ENCODE measurements at places on chromosomes 2 and 18.

GRCh38 chr2:136116151-136116812 is 1.7 kb downstream of the CXCR4 start:
- no peak for DNase-seq

- no peak for DNase-seq
These were observed 45.0 kb downstream of the FAP start for GRCh38 chr2:162198239-162198638.

DNA sequence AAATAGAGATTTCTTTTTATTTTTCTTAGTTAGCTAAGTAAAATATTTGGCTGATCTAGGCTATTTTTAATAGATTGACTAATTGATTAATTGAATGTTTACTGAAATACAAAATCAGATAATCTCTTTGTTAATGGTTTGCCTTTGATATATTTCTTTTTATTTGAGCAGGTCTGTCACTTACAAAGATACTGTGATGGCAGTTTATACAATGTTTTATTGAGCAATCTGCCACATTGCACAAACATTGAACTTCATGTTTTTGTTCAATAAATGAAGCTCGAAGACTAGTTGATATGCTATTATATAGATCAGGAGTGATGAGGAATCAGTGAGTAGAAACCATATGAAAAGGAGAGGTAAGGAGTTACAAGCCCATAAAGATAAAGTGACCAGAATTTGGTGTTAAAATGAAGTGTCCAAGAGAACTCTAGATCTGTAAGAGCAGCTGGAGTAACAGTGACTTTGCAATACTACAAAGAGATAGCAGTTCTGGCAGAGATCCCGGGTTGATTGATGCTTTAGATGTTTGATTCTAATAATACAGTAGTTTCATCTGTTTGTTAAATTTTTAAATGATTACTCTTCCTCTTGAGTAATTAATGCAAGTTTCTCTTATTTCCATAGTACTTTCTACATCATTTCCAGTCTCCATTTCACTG is 574.2 kb downstream of the CCDC85A start:
- no peak for DNase-seq

DNA sequence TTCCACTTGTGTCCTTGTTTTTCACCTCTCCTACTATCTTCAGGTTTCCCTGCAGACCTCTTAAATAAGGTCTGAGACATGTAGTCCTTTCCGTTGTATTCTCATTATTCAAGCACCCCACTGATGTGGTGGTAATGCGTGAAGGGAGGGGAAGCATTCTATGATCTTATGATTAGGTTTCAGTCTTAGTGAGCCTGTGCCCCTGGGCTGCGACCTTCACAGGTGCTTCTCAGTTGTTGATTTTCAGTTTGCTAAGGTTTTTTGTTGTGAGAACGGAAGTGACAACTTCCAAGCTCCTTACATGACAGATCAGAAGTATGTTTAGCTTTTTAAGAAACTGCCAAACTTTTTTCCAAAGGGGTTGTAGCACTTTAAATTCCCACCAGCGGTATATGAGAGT is 41.3 kb downstream of the VPS54 start:
- DNase-seq, result no peak

DNA sequence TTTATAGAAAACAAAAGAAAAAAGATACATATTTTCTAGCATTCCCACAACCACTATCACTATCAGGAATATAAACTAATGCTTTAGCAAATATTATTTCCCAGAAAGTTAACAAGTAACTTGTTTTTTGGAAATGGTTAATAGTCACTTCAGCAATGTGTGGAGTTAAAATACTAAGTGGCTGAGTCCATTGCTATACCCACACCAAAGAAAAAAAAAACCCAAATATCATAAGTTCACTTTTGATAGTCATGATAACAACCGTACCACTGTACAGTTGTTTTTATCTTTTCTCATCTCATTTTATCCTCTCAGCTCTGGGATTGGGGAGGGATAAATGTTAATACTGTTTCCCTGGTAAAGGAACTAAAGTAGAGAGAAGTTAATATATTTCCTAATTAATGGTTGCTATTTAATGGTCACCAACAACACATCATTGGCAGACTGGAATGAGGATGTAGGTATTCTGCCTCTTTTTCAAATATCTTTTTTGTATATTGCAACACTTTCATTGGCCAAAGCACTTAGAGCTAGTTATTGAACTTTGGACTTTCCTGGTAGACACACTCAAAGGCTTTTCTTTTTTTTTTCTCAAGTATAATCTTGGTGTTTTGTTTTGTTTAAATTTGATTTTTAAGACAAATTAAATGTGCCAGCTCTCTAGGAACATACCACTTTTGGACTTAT is 18.4 kb upstream of the KANSL1L start:
- no peak for DNase-seq

GRCh38 chr2:151946899-151947812 is 118.9 kb upstream of the ARL5A start:
- DNase-seq, result no peak

GRCh38 chr2:102439065-102439695 is 16.2 kb downstream of the IL18RAP start:
- peak; percentile 63 for DNase-seq

DNA sequence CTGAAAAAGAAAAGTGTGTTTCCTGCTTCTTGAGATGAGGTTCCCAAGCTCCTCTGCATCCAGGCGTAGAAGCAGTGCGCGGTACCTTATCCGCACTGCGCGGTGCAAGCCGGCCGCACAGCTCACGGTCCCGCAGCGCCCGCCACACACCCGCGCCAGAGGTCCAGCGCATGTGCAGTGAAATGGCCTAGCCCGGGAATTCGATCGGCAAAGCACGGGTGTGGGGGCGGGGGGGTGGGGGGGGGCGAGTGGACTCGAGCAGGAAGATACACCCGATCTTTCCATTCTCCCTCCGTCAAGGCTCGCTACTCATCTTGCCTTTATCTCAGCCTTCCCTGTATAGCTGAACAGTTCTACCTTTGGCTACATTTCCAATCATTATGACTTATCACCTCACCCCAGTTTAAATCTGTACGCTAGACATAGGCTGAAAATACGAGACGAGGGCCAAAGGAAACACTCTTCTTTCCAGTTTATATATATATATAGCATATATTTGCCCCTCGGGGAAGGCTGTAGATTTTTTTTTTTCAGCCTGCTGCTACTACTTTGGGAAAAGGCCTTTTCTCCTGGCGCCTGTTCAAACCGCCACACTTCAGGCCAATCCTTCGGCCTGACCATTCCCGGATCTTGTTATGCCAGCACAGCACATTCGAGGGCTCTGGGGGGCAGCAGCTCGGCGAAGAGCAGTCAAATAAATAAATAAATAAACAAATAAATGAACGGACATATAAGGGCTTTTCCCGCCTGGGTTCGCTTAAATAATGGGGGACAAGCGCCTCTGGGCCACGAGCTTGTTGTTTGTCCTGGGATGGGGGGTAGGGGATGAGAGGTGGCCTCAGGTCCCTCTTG is 10.4 kb downstream of the HOXD8 start:
- no peak for DNase-seq

DNA sequence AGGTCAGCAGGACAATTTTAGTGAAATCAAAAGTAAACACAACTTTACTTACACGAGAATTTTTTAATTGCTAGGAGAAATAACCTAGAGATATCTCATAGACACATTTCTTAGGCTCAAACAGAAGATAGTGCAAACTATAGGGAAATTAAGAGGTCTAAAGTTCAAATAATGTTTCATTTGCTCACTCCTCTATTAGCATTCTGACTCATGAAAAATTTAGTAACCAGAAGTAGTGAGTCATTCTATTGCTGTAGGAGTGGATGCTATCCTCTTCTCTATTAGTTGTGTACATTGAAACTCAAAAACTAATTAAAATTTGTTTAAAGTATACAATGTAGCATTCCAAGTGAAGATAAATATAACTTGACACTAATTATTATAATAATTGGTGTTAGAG is 908.3 kb upstream of the TMEFF2 start:
- no peak for DNase-seq

GRCh38 chr2:25685741-25686140 is 12.4 kb upstream of the DTNB start:
- no peak for DNase-seq

DNA sequence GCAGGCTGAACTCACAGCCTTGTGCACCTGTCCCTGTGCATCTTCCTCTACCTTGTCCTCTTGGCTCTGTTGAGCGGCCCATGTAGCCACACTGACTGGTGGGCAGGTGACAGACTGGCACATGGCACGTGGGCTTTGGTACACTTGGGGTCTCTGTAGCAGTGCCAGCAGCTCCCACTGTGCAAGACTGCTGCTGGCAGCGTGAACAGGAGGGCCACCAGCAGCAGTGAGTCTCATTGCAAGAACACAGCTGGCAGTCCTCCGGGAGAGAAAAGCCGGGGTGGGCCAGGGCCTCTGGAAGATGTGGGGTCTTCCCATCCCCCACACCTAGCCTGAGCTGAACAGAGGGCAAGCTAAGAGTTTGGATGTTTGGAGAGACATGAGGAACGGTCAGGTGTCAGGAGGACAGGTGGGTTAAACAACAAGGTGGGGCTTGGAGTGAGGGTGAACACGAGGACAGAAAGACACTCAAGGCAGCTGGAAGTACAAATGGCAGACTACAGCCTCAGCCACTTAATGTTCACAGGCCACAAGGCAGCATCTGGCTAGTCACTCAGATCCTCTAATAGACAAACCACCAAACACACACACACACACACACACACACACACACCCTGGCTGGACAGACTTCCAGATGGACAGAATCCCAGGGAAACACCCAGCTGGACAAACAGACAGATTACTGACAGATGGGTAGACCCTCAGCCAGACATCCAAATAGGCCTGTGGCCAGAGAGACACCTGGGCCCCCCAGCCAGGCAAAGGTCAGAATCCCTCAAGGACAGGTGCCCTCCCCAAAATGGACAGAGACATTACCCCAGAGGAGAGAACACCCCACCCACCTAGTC is 2.3 kb upstream of the PTPN18 start:
- DNase-seq, result peak; percentile 41

DNA sequence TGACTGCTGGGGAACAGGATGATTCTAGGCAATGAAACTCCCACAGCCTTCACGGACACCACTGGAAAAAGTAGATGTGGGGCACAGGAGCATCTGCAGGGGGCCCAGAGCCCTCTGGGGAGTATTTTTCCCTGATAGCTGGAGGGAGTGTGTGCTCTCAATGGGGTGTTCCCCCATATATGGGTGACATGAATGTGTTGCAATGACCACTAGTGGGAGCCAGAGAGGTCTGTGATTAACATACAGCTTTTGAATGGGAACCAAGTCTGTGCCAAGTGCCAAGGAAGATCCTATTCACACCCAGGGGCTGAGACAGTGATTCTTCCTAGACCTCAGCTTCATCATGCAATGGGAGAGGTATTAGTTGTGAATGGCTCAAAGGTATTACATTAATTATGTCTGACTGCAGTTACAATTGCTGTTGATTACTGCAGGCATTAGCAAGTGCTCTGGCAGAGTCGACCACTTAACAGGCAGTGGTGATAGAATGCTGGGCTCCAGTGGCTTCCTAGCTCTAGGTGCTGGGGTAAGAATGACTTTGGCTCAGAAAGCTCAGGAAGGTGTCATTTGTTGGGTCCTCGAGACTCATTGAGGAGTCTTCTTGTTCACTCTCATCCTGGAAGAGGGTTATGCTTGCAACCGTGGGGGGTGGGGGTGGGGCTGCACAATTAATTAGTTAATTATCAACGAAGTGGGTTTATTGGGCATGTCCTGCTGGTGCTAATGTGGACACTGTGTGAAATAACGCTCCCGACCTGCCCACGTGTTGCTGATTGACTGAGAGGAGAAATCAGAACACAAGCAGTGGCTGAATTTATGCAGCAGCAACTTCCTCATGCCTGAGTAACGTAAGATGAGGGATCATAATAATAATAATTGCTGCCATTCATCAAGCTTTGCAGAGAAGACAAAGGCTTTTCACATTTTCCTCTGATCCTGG is 194.1 kb downstream of the CLIP4 start:
- DNase-seq, result peak; percentile 47

DNA sequence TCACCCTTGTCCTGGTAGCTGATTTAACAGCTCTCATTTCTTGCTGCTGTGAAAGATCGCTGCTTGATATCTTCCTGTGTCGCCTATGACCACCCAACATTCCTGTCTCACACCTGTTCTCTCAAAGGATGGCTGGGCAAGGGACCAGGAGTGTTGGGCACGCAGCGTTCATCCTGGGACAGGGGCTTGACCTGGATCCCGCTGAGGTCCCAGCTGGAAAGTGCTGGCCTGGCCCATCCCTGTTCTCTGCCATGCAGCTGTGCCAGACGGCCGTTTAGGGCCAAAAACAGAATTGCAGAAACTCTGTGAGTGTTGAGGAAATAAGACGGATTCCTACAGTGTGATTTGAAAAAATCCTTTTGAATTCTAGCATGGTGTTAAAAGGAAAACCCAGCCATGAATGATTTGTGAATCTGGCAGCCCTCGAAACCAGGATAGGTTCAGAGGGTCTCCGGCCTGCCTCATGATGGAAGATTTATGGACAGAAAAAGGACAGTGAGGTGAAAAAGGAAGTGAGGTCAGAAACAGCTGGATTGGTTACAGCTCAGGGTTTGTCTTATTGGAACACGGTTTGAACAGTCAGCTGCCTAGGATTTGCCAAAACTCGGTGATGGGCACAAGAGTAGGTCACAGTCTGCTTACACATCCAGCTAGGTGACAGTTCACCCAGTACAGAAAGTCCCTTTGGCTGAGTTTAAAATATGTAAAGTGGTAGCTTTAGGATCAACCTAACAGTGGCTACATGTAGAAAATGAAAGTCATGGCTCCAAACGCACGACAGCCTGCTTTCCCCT is 164.8 kb downstream of the DCDC2C start:
- DNase-seq, result no peak

DNA sequence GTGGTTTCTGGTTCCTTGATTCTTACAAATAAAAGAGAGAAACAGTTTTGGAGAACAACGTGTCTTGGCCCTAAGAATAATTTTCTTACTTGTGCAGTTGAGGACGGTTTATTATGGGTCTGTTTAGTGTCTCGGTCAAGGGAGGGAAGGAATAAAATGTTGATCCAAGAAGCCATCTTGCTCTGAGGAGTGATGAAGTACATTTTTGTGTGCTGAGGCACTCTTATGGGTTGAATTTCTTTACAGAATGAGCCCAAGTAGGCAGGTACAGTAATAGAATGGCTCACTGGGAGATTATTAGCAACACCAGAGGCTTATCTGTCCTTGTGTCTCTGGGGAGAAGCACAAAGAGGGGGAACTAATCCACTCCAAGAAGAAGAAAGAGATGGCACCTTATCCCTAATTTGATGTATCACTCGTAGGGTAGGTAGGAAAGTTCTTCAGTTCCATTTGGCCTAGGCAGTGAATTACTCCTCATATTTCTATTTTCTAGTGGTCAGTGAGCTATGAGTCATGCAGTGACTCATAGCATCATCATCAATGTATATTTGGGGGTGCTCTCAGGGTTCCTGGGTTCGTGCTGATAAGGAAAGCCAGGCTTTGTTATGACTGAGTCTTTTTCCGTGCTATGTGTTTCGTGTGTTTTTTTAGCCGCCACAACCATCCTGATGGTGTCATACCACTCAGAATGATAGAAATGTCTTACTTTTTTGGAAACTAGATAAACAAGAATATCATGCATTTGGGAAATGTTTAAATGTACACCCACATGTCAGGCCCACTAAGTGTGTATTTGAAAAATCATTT is 250.1 kb upstream of the CTAGE1 start:
- DNase-seq, result peak; percentile 78

- no peak for DNase-seq
These were observed 72.5 kb downstream of the HS1BP3 start for GRCh38 chr2:20578266-20578894.

Measured in foreskin fibroblast (primary cell).